Airway epithelial cell (primary cell): ENCODE measurements at places on chromosomes 1 and 21. TPM values are rescaled to one million over a fixed set of nuclear protein-coding genes. Genes with fewer than 3 reads are reported as not detected.

Gene ZNF687
- total RNA-seq: 19.5 and 20.5 TPM in 2 replicates

Gene POFUT2
- 13.1 and 14.4 TPM in 2 replicates for total RNA-seq

Gene CD1D
- total RNA-seq: 2.0 and 3.4 TPM in 2 replicates

Gene SLAMF6
- not detected in 2 replicates for total RNA-seq

Gene PADI4
- not detected in 2 replicates for total RNA-seq

Gene CROCC
- total RNA-seq: 16.6 and 38.8 TPM in 2 replicates

Gene CA6
- not detected in 2 replicates for total RNA-seq

Gene PBX1
- 4.6 and 6.7 TPM in 2 replicates for total RNA-seq

Gene APOBEC4
- total RNA-seq: not detected in 2 replicates
